Kidney glomerular epithelial cell (primary cell): ENCODE measurements at places on chromosomes 6 and 20.

DNA sequence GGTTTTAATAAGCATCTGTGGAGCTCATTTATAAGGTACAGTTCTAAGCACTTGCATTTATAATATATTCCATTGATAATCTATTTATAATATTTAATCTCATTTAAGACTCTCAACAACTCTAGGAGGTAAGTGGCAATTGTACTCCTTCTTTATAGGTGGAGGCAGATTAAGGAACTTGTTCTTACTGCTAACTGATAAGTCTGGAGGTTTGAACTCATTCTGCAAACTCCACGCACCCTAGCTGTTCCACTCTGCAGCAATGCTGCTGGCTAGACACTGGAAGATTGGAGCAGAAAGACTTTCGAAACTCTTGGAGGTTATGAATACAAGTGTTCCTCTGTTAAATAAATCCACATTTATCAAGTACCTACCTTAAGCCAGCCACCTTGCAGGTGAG is 793 bp upstream of the HDAC2 start:
- DNase-seq, result no peak

- no peak for DNase-seq
These were observed 7.1 kb downstream of the CD93 start for GRCh38 chr20:23079016-23079351.

DNA sequence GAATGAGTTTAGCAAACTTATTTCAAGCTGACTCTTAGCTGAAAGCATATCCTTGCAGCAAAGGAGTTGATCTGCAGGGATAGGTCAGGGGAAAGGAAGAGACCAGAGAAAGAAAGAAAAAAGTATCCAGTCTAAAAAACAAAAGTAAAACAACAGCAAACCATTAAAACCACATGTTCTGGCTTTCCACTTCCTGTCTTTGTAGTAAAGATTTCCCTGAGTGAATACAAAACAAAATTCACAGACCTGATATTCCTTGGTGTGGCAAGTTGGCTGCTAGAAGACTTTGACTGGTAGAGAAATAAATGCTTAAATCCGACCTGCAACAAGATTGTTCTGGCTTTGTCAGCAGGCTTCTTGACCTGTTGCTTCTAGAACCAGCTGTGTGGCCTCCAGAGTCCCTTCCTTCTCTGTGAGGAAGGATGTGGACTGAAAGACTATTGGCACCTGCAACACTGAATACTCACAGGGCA is 23.4 kb upstream of the MCM3 start:
- no peak for DNase-seq

- DNase-seq, result no peak
These were observed at the start of gene TINAG for GRCh38 chr6:54308289-54308985. TSS of gene TINAG (plus strand) at chr6:54308441. CDS start at chr6:54308551, 110 bp downstream.

GRCh38 chr6:167341665-167342655 is 17.1 kb downstream of the TTLL2 start:
- no peak for DNase-seq
